ENCODE measurements at places on chromosomes 5 and 9.

DNA sequence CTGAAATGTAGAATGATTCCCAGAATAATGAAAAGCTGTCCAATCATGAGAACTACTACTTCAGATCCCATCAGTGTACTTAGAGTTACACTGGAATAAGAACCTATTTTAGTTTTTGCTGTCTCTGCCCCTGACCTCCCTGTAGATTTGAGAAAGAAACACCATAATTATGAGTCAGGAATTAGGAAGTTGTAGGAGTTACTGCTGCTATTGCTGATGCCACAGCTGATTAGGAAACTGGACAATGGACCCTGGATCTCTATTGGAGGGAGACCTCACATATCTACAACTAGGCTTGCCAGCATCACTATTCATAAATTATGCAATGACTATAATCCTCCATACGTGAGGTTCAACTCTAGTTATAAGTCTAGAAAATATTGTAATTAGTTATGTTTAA is 48.8 kb upstream of the EDIL3 start:
- no peak for DNase-seq

DNA sequence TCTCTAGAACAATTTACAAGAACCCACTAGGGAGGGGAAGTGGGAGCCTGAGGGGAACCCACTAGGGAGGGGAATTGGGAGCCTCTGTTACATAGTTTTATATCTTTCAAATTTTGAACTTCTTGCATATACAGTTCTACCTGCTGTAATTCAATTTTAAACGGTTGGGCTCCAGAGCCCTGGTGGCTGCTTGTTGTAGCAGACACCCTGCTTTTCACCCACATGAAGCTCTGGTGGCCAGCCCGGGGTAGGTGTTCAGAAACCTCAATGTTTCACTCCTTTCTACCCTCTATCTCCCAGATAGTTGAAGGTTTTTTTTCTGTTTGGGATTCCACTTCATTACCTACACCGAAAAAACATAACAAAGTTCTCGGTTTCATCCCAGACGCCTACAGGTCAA is 124.4 kb downstream of the TMEM174 start:
- DNase-seq = no peak

DNA sequence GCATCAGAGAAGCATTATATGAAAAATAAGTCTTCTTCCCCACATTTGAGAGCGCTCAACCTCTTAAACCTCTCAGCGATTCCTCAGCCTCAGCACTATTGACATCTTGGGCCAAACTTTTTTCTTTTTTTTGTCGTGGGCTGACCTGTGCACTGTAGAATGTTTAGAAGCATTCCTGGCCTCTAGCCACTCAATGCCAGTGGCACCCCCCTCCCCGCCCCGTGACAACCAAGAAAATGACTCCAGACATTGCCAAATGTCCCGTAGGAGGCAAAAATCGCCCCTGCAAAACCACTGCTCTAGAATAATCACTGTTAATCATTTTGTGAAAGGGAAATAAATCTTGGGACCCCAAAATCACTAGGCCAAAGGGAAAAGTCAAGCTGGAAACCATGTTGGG is 129.1 kb upstream of the BOD1 start:
- DNase-seq = no peak

DNA sequence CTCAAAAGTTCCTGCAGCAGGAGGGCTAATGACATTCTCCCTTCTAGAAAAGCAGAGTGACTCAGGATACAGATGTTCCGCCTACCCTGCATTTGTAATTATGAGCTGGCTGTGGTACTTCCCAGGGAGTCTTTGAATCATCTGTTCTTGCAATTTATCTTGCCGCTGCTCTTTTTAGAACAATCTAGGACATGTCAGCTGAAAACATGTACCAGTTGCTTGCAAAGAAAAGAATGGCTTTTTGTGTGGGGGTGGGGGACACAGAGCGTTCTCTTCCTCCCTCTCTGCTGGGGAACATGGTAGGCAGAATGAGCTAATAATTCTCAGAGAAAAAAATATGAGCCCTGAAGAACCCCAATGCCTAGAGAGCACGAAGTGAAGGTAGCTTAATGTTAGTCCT is 51.7 kb upstream of the TUT7 start:
- no peak for DNase-seq
